ENCODE measurements at places on chromosomes 3 and 15.

GRCh38 chr3:193996641-193997089 lies 139.3 kb upstream of the HES1 start:
- DNase-seq: no peak

- no peak for DNase-seq
Observed at GRCh38 chr3:7843441-7843840, 658.2 kb upstream of the LMCD1 start.

GRCh38 chr3:59641169-59641899 lies 591.5 kb upstream of the CFAP20DC start:
- DNase-seq: no peak

DNA sequence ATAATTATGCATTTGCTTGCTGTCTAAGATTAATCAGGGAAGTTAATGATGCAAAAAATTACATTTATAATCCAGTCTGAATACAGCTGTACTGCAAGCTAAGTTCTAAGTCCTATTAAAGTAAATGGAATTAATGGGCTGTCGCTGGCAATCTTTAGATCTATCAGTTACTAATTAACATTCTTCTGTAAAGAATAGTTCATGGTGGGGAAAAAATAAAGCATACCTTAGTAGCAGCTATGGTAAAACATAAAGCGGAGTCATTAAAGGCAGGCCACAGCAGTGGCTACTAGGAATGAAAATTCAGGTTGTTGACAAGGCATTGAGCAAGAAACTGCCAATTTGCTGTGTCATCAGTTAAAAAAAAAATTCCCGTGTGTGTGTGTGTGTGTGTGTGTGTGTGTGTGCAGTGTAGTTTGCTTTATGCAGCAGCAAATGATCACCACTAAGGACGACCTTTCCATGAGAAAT lies 129.8 kb downstream of the ZNF385D start:
- no peak for DNase-seq

DNA sequence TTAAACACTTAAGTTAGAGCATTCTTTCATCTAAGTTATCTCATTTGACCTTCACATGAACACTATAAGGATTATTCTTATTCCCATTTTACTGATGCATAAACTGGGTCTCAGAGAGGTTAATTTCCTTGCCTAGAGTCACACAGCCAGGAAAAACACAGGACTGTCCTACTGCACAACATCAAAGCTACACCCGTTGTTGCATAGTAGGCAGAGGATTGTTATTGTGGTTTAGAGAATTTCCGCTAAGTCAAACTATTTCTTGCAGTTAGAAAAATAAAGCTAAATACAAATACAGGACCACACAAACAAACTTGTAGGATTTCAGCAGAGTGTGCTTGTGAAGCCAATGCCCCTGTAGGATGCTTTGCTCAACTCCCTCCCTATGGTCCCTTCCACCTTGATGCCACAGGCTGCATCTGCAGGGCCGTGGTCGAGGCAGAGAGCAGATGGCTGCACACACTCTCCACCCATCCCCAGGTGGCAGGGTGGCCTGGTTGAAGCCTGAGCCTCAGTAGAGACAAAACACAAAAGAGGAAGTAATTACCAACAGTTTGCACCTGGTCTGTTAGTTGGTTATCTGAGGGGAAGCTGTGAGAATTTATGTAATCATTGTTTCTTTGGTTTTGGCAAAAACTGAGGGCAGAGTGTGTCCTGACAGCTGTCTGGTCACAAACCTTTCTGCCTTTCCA lies 41.1 kb upstream of the SKOR1 start:
- peak; percentile 83 for DNase-seq

DNA sequence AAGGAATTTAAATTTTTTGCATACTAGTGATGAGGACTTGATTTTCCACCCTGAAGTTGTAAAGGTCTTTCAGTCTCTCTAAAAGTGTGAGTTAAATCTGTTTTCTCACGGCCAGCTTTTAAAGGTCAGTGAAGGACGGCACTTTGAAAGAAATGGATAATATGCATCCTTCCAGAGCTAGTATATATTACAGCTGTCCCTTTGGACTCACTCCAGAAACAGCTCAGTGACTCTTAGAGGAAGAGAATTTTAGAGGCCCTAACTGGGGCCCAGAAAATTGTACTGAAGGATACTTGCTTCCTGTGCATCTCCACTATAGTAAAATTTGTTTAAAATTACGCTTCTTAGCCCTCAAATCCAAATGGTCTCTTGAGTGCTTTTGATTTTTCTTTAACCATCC lies 41.6 kb downstream of the PIK3CA start:
- no peak for DNase-seq

DNA sequence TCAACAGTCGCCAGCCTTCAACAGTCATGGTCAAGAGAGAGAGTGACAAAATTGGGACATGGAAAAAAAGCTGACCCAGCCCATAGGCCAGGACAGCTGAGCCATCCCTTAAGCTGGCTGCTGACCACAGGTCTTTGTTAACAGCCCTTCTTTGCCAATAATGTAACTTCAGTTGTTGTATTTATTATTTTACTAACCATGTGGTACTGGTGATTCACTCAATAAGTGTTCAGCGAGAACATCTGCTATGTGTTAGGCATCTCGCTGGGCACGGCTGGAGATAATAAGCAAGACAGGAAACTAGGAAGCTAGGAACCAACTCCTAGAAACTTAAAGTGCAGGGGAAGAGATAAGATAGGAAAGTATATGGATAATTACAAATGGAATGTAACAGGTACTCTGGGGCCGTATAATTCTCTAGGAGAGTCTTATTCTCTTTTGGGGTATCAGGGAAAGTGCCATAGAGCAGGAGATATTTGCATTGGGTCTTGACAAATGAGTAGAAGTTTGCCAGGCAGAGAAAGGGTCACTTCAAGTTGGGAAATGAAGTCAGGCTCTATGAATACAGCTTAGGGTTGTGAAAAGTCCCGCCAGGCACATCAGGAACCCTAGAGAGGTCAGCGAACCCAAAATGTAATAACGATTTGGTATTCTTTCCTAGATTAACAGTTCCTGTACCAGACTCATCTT lies 84.0 kb upstream of the TRA2B start:
- no peak for DNase-seq

GRCh38 chr15:41424809-41425208 lies 7.9 kb downstream of the RTF1 start:
- DNase-seq: no peak

DNA sequence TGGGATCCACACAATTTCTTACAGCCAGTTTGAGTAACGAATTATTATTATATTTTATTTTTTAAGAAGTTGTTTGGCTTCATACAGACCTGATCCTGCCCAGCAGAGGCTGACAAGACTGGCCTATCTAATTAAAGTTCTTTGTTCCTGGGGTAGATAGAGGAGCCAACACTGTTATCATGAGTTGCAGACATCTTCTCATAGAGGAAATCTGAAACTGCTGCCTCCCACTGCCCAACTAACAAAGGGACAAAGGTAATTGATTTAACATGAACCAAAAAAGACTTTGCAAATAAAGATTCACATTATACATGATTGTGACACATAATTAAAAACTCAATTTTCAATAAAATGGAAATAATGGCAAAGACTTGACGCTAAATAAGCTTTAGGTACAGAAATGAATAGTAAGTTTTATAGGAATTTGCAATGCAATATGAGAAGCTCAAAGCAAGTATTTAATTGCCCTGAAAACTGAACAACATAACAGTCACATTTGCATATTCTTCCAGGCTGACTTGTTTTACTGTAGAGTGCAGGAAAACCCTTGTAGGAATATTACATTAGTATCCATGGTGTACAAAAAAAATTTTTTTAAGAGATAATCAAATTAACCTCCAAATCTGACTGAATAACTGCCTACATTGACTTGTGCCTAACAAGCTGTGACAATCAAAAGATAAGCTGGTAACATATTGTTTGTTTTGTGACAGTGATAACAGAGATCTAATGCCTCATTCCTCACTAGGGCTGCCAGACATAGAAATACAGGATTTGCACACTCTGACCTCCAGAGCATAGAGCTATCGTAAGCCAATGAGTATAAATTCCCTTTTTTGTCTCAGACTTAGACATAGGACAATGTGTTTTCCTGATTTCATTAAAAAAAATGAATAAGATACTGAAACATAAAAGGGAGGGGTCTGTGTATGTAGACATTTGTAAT lies 273.2 kb downstream of the MFSD1 start:
- DNase-seq: no peak

- DNase-seq: no peak
Observed at GRCh38 chr3:36546226-36546625, 165.9 kb downstream of the STAC start.

- no peak for DNase-seq
Observed at GRCh38 chr3:139182143-139182542, 137.5 kb upstream of the PRR23C start.

- no peak for DNase-seq
Observed at GRCh38 chr3:55458181-55458790, 28.8 kb downstream of the WNT5A start.

- DNase-seq: no peak
Observed at GRCh38 chr3:24846286-24846860, 351.7 kb upstream of the THRB start.

DNA sequence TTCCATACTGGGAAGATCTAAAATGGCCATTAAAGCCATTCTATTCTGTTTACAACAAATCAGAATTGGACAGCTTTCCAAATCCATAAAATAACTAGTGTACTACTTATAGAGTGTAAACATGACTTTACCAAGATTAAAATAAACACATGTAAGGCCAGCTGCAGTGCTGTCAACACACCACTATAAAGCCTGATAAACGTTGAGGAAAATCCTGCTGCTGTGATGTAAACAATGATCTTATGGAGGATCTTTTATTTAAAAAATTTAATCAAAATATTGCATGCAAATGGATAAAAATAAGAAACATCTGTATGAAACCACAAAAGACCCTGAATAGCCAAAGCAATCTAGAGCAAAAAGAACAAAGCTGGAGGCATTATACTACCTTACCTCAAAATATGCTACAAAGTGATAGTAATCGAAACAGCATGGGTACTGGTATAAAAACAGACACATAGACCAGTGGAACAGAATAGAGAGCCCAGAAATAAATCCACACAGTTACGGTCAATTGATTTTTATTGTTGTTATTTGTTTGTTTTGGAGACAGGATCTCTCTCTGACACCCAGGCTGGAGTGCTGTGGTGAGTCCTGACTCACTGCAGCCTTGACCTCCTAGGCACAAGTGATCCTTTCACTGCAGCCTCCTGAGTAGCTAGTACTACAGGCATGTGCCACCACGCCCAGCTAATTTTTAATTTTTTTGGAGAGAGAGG lies 428.8 kb upstream of the C2CD4B start:
- DNase-seq: no peak

DNA sequence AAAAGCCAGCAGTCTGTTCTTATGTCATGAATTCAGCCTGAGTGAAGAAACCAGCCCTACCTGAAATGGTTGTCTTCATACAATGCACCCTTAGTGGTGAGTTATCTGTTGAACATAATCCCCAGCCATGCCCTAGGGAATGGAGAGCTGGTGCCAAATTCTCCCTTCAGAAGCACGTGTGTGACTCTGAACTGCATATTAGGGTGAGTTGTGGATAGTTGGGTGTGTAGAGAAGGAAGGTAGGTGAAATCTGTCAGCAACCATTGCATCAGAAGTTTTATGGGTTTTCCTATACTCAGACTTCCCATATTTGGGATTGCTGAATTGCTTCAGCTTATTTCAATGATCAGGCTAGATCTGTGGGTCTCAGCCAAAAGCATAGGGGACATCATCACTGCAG lies 46.5 kb upstream of the TP63 start:
- DNase-seq: no peak

- DNase-seq: no peak
Observed at GRCh38 chr3:190718671-190719070, 143.8 kb downstream of the GMNC start.

DNA sequence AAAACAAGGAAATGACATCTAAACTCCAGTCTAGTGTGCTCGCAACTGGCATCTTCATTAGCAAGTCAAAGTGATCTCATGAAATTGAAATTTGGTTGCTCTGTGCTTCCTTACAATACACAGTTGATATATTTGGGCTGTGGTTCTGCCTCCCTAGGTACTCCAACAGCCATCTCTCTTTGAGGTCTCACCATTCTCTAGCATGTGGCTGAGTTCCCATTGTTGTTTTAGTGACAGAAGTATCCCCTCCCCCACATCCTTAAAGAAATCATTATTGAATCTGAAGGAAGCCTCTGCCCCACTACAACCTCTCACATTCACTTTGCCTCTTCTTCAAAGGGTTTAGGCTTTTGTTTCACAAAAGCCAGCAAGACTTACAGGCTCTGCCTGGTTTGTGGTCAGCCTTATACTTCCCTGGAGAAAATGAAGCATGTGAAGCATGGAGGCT lies 516.5 kb downstream of the NLGN1 start:
- no peak for DNase-seq

- DNase-seq: no peak
Observed at GRCh38 chr3:27963519-27963918, 241.4 kb upstream of the EOMES start.

GRCh38 chr3:111949712-111950111 lies 29.1 kb upstream of the ABHD10 start:
- no peak for DNase-seq

DNA sequence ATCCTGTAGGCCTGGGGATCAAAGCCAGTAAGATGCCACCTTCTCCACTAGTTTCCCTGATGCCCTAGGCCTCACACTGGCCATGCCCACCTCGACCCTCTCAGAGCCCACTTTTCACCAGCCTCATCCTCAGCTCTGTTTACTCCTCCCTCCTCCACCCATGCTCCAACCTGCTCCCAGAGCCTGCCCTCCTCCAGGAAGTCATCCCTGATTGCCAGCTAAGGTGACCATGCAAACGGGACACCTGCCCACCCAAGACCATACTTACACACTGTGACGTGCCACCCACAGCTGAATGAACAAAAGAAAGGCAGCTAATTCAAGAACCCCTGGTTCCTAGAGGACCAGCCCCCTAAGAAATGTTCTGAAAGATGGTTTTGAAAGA lies 9.1 kb downstream of the PLCD1 start:
- DNase-seq: no peak

DNA sequence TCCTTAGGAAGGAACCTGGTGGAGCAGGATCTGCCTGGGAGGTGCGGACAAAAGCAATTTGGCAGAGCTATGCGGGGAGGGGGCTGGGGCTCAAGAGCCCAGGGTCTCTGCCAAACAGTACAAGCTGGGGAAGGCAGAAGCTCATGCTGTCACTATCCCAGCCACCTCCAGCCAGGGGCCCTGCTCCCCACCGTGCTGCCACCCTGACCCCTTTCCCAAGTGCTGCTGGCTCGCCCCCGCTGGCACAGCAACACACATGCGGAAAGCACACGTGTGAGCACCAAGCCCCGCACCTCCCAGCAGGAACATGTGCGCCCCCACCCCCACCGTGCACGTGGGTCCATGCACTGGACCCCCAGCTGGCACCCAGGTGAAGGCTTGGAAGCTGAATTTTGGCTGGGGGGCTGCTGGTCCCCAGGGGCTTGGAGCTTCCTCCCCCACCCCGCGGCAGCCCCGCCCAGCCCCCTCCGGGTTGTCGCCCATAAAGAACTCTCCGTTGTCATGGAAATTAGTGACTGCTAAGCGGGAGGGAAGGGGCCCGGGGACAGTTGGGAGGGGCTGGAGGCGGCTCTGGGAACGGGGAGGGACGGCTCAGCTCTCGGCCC lies 742 bp downstream of the CAMKV start:
- DNase-seq: no peak

- no peak for DNase-seq
Observed at GRCh38 chr3:170776887-170777563, 93.0 kb downstream of the RPL22L1 start.

GRCh38 chr3:188947401-188948280 lies 224.1 kb upstream of the TPRG1 start:
- DNase-seq: no peak
